Activated naive CD4-positive, alpha-beta T cell (primary cell): ENCODE measurements at places on chromosomes 2 and 18.

DNA sequence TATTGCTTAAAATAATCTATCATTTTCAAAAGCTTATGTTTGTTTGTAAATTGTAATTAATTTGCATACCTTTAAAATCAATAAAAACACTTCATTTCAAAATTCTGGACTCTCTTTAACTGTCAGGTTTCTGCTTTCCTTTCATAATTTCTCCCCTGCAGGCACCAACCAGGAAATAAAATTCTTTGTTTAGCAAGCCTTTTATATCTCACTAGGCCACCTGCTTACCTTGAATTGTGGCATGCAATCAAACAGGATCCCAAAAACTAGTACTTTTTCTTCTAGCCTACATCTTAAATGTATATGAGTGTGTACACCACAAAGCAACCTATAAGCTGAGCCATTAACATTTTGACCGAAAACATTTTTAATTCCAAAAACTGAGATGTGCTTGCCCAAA is 233.1 kb downstream of the NR4A2 start:
- no peak for DNase-seq

DNA sequence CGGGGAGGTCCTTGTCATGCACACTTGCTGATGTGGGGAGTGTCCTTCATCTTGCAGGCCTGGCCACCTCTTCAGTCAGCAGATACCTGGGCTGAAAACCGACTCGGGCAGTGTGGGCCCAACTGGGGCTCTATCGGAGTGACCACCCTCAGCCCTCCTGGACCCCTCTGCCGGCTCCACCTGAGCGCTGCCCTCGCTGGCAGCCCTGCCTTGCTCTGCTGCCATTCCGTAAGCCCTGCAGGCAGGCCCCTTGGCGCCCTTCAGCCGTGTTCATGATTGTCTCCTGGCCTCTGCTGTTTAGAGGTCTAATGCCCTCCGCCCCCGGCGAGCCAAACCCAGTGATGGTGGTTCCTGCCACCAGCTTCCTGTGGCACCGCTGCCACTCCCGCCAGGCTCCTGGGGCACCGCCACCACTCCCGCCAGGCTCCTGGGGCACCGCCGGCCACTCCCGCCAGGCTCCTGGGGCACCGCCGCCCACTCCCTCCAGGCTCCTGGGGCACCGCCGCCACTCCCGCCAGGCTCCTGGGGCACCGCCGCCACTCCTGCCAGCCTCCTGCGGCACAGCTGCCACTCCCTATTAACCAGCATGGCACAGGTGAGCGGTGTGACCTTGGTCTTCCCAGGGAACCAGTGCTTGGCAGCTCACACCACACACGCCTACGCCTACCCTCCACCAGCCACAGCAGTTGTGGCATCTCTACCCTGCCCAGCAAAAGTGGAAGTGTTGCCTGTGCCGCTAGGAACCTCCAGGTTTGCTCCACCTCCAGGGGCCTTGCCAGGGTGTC is 15.9 kb downstream of the CAPN10 start:
- DNase-seq: no peak

DNA sequence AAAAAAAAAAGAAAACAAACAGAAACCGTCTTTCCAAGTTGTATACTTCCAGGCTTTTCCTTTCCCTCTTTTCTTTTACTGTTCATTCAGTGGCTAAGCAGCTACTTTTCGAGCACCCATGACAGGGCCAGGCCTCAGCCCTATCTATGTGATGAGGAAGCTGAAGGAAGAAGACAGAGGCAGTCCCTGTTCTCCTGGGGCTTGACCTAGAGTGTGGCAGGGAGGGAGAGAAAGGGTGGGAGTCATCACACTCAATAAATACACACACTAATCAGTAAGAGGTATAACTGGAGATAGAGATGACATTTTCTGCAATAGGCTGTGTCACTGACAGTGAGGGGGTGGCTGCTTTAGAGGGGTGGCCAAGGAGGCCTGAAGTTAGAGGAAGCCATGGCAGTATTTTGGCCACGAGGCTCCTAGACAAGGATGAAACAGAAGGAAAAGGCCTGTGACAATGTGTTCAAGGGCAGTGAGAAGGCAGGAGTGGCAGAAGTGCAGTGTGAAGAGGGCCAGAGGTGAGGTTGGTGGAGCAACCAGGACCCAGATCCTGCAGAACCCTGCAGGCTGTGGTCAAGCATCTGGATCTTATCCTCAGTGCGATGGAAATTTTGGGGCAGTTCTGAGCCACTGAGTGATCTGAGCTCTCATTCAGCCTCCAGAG is 131.8 kb upstream of the TTC39C start:
- DNase-seq: no peak

- DNase-seq: no peak
These were observed 51.4 kb downstream of the EML4 start for GRCh38 chr2:42220566-42220965.

GRCh38 chr18:22544626-22545025 is 126.9 kb upstream of the CTAGE1 start:
- no peak for DNase-seq

GRCh38 chr2:159904959-159905305 is 106.9 kb upstream of the CD302 start:
- no peak for DNase-seq

- no peak for DNase-seq
These were observed 297.7 kb upstream of the TNP1 start for GRCh38 chr2:217157581-217157980.

- no peak for DNase-seq
These were observed 121.8 kb downstream of the NCK2 start for GRCh38 chr2:105866216-105867185.

- DNase-seq: no peak
These were observed 82.1 kb downstream of the OLA1 start for GRCh38 chr2:174166261-174166660.
